ENCODE measurements at places on chromosomes 11 and 22. TPM values are rescaled to one million over a fixed set of nuclear protein-coding genes. Genes with fewer than 3 reads are reported as not detected.

TEX12 gene
- total RNA-seq: 0.82 TPM

TRIM22 gene
- total RNA-seq: 198 TPM

DLG2 gene
- total RNA-seq: 2.0 TPM

CASP4 gene
- total RNA-seq: 56.3 TPM

SF1 gene
- total RNA-seq: 1,632 TPM

FAM180B gene
- total RNA-seq: 0.92 TPM

OR5T1 gene
- not detected for total RNA-seq

PHF21B gene
- not detected for total RNA-seq

BRSK2 gene
- 0.22 TPM for total RNA-seq

BDNF gene
- not detected for total RNA-seq

FGF3 gene
- total RNA-seq: not detected

OR51I1 gene
- not detected for total RNA-seq

LRRC4C gene
- not detected for total RNA-seq

MMP1 gene
- total RNA-seq: not detected
